ENCODE measurements at places on chromosomes 7 and 10.
A peak's percentile ranks its signal among the peaks of the same experiment; 100 is the strongest.

GRCh38 chr10:30056767-30057355, 2.5 kb downstream of the JCAD start:
- DNase-seq = no peak

- no peak for DNase-seq
Measured at GRCh38 chr7:68422281-68422680, 1176.0 kb upstream of the AUTS2 start.

- no peak for DNase-seq
Measured at GRCh38 chr7:36232971-36233550, 80.0 kb downstream of the EEPD1 start.

DNA sequence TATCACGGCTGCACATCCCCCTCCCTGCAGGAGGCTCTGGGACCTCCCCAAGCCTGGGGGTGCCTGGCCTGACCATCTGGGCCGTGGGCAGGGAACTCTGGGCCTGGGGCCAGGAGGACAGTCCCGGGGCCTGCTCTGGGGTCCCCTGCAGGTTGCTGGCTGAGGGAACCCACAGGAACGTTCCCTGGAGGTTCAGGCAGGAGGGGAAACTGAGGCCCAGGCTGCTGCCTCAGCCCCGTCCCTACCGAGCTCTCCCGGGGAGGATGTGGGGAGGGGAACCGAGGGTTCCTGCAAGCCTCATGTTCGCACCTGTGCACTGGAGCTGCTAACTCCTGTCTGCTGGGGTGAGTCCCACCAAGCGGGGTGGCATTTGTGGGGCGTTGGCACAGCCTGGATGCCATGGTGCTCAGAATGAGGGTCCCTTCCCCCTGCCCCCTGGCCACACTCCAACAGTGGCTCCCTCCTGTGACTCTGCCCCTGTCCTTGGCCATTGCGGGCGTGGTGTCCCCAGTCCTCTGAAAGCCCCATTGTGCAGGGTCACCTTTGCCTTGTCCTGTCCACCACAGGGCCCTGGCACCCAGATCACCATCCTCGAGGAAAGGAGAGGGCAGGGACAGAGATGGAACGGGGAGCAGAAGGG, 9.4 kb downstream of the ELFN1 start:
- DNase-seq = peak; percentile 12

DNA sequence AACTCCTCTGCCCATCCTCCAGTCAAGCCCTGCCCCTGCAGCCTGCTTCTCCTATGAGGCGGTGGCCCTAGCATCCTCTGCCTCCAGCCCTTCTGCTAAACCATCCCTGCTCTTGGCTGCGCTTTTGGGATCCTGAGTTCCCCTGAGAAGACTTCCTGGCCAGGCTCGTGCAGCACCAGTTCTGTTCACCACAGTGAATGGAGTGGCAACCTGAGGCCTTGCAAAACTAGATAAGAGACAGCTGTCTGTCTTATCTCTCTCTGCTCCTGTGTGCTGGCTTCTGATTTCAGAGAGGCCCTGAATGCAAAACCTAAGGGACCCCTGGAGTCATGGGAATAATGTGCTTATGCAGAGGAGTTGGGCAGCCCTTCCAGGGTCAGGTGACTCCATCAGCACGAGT, 119.2 kb downstream of the TMEM178B start:
- DNase-seq = no peak

- DNase-seq = no peak
Measured at GRCh38 chr7:41974870-41975557, 262.0 kb downstream of the GLI3 start.

GRCh38 chr10:133072720-133073390, 14.9 kb upstream of the ADGRA1 start:
- DNase-seq = peak; percentile 71

All from upper lobe of left lung (tissue), 6 donors.